H4 (cell line): ENCODE measurements at places on chromosomes 2 and 18.

- DNase-seq: no peak
Observed at GRCh38 chr2:191012346-191012745, 1.6 kb downstream of the STAT1 start.

- DNase-seq: no peak
Observed at GRCh38 chr2:238924796-238925195, 76.9 kb downstream of the TWIST2 start.

DNA sequence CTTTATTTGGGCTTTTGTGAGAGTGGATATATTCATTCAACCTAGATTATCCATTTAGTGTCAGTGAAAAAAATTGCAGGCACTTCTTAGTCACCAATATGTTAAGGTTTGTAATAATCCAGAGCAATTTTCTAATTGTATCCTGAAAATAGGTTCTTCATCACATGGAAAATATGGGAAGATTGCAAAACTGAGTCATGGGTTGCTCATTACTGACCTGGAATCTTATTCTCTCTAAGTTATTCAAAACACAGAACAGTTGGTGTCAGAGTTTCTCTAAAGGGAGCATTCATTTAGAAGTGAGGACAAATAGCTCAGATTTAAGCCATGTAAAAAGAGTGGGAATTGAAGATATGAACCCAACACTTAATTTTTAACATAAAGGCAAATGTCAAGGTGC is 181.3 kb downstream of the IKZF2 start:
- DNase-seq: no peak

DNA sequence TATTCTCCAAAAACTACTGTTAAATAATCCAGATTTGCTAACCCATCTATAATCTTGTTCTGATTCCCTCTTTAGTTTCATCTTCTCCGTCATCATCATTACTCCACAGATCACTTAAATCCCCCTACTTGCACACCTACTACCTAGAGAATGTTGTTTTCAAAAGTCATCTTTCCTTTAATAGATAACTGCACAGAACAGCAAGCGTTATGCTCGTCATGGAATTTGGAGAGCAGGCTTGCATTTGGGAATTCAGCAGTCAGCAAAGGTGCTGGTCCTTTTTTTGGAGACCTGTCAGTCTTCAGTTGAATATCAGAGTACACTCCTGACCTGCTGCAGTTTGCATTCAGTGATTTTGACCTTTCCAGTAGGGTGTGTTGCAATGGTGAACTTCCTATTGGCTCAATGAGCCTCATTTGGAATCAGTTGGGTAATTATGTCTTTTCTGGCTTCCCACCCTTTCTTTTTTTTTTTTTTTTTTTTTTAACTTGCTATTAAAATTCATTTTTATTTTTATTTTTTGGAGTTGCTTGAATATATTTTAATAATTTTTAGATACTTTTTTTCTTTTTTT is 110.6 kb downstream of the HNRNPLL start:
- no peak for DNase-seq

DNA sequence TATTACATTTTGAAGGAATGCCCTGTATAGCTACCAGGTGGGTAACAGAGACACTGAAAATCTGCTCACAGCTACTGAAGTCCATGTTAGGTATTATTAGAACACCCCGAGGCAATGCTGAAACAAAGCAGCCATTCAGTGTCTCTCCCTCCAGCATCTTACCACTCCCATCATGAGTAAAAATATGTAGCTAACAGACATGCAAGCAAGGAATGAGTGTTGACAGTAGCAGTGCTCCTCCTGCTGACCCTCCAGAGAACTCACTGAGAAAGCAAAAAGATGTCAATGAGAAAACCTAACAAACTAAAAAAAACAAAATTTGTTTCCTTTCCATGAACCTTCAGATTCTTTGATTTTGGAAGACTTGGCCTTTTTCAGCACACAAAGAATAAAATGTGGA is 393.9 kb downstream of the LRRTM1 start:
- DNase-seq: peak; percentile 12

- no peak for DNase-seq
Observed at GRCh38 chr18:36717422-36718110, 111.2 kb downstream of the TPGS2 start.

GRCh38 chr2:181546086-181546485 is 88.9 kb downstream of the ITGA4 start:
- DNase-seq: no peak

DNA sequence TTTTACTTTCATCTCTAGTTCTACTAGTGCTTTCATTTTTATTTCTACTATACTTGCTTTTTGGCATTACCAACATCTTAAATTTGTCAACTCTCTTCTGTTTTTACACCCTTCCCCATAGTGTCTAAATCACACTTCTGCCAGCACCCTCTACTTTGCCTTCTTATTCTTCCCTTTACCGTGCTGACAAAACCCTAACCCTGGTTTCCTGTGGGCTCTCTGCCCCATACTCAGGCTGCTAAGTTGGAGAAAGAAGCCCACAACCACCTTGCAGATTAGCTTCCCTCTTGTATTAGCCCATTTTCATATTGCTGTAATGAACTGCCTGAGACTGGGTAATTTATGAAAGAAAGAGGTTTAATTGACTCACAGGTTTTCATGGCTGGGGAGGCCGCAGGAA is 24.8 kb downstream of the GIGYF2 start:
- no peak for DNase-seq

DNA sequence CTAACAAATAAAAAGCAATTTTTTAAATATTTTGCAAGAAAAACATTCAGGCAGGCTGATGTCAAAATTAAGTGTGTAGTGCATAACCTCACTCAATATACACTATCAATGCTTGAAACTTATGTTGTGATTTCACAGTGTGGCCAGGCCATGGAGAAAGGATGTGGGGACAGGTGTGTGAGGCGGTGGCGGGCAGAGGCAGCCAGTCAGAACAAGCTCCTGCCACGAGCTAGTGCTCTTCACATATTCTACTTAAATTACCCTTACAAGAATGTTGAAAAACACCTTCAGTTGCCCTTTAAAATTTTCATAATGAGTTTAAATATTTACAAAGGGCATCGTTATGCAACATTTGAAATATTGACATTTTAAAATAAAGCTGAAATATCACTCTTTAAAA is 43.2 kb downstream of the CYB5A start:
- DNase-seq: no peak

DNA sequence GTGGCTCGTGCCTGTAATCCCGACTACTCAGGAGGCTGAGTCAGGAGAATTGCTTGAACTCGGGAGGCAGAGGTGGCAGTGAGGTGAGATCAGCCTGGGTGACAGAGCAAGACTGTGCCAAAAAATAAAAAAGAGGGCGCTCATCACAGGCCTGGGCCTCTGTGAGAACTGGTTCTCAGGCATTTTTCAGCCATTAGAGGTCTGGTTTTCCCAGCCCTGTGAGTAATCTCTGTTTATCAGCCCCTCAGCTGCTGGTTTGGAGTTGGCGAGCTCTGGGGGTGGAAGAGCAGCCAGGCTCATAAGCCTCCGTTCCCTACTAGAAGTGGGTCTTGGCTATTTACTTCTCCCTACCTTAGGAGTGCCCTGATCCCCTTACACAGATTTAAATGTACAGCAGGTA is 53.1 kb downstream of the CHRNA1 start:
- no peak for DNase-seq

DNA sequence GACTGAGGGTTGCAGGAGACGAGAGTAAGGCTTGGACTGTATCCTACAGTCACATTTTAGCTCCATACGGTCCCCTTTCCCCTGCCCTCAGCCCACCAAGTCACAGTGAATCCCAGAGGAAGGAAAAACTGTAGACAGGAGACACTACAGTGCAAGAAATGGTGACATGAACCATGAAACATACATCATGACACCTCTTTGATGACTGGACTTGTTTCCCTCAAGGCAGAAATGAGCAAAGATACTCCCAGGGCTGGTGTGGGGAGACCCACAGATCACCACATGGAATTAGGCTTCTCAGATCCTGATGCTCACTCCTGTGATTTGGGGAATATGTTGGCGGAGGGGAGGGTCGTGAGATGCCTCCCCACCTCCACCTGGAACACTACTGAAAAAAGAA is 48.2 kb upstream of the SPP2 start:
- DNase-seq: no peak

- DNase-seq: no peak
Observed at GRCh38 chr18:73715210-73715670, 432.4 kb downstream of the FBXO15 start.

GRCh38 chr18:7596147-7596546 is 29.0 kb downstream of the PTPRM start:
- no peak for DNase-seq

GRCh38 chr2:37377187-37377532 is 32.7 kb downstream of the QPCT start:
- DNase-seq: peak; percentile 69

- no peak for DNase-seq
Observed at GRCh38 chr2:69615078-69615625, 28.4 kb downstream of the AAK1 start.

GRCh38 chr2:233974530-233975071 is 57.4 kb downstream of the TRPM8 start:
- DNase-seq: peak; percentile 100

- peak; percentile 12 for DNase-seq
Observed at GRCh38 chr2:180222644-180223043, 215.5 kb upstream of the CWC22 start.

- DNase-seq: peak; percentile 51
Observed at GRCh38 chr18:39453882-39454281, 1888.3 kb upstream of the CELF4 start.

DNA sequence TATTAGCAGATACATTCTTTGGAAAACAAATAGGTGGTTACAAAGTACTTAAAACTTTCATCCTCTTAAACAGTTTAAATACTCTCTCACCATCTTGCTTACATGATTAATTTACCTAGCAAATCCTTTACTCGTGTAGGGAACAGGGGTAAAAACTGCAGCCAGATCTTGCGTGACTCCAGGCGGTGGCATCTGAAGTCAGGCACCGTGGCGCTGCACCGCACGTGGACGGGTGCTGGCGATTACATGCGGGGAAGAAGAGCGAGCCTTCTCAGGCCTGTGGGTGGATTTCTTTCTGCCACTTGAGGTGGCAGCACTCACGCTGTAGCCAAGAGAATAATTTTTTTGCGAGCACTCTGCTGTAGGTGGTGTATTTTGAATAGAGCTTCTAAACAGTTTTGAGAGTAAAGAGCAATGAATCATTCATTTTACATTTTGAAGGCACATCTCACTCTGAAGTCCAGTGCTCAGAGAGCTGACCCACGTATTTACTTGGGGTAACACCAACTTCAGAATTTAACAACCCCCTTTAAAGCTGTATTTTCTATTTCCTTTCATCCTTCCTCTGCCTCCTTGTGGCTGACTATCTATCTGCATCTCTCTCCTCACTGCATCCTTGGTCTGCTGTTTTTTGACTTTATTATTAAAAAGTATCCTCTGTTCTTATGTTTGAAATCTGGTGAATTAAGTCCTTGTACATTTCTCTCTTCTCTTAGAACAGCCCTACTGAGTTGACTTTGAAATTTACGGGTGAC is 68.9 kb downstream of the EPAS1 start:
- DNase-seq: peak; percentile 17

DNA sequence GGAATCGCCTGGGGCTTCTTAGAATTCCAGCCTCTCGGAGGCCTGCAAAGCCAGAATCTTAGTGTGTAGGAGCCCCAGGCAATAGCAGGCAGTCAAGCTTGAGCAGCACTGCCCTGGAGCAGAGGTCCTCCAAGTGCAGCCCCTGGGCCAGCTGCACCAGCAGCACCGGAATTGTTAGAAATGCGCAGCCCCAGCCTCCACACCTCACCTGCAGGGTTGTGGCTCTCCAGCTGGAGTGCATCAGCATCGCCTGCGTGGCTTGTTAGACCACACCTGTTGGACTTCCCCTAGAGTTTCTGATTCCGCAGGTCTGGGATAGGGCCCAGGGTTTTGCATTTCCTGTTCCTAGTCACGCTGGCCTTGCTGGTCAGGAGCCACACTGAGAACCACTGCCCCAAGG is 100.3 kb downstream of the ASAP2 start:
- no peak for DNase-seq

DNA sequence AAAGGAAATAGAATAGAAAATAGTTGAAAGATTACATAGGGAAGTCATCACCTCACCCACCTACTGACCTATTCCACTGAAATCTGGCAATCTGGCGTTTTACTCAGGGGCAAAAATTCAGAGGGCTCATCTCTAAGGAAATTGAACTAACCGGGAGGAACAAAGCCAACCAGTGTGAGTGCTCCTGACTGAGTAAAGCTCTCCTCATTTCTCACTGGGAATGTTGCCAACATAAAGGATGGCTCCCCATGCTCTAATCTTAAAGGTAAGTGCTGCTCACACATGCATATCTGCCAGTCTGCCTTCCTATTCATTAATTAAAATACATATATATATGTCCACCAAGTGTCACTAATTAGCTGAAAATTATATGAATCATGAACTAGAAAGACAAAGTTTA is 13.5 kb upstream of the DOK6 start:
- DNase-seq: no peak

DNA sequence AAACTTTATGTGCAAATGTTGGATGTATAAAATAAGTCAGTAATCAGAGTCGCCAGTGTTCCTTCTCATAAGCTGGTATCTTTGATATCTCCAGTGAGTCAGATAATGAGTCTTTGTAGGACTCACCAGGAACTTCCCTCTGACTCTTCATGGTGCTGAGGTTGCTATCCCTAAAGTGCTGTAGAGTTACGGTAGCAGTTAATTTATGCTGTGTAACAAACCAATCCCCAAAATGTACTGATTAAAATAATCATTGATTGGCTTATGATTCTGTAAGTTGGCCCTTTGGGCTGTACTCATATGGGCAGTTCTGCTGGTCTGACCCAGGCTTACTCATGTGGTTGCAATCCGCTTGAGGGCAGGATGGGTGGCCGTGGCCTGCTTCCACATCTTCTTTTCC is 43.8 kb downstream of the MAIP1 start:
- DNase-seq: no peak

GRCh38 chr2:218566296-218566695 is 1.9 kb downstream of the USP37 start:
- no peak for DNase-seq

DNA sequence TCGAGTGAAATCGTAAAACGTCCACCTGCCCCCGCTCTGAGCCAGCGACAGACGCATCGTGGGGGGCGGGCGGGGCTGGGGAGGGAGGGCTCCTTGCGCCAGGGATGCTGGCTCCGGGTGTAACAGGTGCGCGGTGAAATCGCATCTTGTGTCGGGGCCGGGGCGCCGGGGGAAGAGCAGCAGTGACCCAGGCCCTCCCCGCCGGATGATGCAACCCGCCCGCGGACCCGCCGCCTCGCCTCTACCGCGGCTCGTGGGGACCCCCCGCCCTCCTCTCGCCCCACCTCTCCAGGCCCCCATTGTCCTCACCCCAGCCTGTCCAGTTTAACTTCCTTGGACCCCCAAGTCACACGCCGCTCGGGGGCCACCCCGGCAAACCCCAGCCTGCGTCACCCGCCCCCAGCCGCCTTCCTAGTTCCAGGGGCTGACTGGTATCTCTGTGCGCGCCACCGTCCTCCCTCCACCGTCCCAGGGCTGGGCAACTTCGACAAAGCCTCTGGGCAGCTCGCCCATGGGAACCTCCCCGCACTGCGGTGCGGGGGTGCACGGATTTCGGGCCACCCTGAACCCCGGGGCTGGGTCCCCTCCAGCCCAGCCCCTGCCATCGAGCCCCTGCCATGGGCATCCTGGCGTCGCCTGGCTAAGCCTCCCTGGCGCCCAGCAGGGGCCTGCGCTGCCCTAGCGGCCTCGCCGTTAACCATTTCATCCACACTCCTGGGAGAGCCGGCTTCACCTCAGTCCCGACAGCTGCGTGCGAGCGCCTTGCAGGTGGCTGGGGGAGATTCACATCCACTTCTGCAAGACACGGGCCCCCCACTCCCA is 799 bp upstream of the KIF1A start:
- DNase-seq: peak; percentile 1
